Activated CD4-positive, alpha-beta T cell treated with anti-CD3 and anti-CD28 coated beads for 1 hour (primary cell): ENCODE measurements at places on chromosomes 7 and 10.

GRCh38 chr7:98826811-98827231 lies 43.0 kb downstream of the TMEM130 start:
- DNase-seq = no peak

- no peak for DNase-seq
Observed at GRCh38 chr7:31056775-31057346, 4.8 kb downstream of the ADCYAP1R1 start.

DNA sequence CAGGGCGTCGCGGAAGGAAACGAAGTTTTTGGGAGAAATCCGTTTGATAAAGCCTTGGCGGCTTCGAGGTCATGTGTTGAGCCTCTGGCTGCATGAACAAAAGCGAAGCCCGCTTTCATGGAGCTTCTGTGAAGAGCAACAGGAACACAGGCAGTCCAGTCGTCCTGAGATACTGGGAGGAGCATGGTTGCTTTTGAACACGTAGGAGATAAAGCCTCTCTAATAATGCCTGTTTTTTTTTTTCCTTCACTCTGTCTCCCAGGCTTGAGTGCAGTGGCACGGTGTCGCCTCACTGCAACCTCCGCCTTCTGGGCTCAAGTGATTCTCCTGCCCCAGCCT lies 473 bp upstream of the ZNF32 start:
- no peak for DNase-seq

- DNase-seq = no peak
Observed at GRCh38 chr10:99610221-99610620, 10.0 kb downstream of the SLC25A28 start.

DNA sequence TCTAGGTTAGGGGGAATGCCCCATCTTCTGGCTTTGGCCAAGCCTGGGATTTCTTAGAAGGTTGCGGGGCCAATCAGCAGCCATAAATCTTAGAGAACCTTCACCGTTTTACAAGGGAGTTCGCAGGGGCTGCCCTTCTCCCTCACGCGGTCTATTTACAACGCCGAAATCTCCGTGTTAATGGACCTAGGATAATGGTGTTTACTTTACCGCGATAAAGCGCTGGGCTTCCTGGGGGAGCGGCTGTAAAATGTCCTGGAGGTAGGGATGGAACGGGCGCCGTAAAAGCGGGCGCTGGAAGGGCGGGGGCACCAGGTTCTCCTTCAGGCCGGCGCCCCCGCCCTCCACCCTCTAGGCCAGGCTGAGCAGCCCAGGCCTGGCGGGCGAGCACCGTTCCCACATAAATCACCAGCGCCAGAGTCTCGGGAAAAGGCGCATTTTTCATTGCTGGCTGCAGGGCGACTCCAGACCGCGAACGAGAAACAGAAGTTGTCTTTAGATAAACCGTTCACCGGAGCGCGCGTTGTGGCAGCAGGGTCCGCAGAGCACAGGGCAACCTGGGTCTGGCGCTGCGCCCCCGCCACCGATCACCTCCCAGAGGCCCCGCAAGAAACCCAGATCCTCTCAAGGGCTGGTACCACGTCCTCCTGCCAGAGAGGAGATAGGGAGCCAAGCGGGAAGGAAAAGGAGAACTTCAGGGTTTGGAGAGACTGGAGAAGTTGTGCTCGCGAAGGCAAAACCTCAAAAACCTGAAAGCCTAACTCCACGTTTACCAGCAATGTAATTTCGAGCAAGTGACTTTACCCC lies 12.5 kb upstream of the NKX2-3 start:
- no peak for DNase-seq

DNA sequence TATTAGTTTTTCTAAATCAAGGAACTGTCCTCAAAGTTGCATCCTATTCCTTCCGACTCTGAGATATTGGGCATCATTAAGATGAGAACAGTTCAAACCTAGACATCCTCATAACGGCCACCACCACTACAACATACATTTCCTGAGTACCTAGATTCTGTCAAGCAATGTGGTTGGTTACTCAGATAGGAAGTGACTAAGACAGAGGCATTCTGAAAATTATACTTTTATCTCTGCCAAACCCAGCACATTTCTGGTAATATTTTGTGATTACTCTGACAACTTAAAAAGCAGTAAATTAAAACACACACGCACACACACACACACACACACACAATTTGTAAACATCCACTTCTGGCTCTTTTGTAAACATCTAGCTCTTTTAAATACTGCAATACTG lies 291.2 kb upstream of the MEOX2 start:
- DNase-seq = no peak
